ENCODE measurements at places on chromosomes 6 and 20.

DNA sequence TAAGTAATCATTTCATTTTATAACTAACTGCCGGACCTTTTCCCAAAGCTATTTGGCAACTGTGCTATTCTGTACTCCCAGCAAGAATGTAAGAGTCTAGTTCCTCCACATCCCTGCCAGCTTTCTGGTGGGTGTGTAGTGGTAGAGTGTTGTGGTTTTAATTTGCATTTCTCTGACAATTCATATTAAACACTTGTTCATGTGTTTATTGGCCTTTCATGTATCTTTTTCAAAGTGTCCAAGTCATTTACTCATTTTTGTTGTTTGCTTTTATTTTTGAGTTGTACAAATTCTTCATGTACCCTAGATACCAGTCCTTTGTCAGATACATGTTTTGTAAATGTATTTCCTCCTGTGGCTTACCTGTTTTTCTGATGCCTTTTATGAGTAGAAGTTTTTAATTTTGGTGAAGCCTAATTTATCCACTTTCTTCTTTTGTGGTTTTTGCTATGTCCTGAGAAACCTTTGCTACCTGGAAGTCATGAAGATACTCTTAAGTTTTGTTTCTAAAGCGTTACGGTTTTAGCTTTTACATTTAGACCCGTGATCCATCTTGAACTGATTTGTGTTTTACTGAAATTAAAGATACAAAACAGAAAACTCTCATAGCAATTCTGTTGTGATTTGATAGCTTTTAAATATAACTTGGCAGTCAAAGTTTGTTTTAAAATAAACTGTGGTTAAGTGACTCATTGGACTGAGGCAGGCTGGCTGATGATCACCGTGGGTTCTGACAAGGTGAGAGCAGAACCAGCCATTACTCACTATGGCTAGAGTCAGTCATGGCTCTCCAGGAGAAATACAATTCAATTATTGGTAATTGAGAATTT, 8.0 kb downstream of the MYLIP start:
- DNase-seq: peak; percentile 48

DNA sequence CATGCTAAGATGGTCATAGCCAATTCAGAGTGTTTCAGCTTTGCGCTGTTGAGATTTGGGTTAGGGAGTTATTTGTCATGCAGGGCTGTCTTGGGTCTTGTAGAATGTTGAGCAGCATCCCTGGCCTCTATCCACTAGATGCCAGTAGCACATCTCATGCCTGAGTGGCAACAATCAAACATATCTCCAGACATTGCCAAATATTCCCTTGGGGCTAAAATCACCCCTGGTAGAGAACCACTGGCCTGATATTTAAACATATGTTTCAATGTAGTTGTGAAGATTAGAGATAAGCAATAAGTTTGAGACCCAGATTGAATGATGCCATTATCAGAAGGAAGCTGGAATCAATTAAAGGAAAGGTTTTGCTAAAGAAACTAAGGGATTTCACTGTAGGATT, 463.3 kb downstream of the DOK5 start:
- no peak for DNase-seq

DNA sequence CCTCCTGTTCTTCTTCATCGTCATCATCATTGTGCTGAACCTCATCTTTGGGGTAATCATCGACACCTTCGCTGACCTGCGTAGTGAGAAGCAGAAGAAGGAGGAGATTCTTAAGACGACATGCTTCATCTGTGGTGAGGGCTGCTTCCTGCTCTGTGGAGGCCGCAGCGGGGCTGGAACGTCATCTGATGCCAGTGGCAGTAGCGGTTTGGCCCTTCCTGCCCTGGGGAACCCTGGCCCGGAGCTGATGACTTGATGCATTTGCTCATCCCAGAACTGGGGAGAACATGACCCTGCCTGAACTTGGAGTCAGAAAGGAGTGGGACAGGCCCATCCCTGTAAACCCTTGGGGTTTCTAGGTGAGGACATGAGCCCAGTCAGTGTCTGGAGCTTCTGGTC, 18.7 kb downstream of the UQCC2 start:
- DNase-seq: no peak

DNA sequence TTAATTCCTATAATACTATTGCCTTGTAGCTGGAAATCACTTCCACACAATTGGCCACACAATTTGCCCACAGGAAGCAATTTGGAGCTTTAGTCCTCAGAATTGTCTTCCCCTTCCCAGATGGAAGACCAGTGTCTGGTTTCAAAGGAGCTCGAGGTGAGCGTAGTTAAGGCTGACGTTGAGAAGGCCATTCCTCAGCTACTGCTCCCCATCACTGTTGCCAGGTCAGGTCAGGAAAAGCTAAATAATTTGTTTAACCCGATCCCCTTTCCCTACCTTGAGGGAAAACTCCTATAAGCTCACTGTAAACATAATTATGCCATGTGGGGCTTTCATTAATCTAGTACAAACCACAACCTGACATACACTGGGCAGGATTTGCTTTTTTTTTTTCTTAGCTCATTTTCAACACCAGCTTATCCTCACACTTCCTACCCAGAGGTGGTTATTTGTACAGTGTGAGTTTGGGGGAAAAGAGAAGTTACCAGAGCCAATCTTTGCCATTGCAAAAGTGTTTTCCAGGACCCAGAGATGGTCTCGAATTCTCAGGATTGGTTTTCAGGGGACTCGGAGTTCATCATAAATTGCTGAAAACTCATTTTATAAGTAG, 242.7 kb downstream of the CLIC5 start:
- DNase-seq: no peak

Data from dermis blood vessel endothelial cell (primary cell).